ENCODE measurements at places on chromosomes 7 and 10.

DNA sequence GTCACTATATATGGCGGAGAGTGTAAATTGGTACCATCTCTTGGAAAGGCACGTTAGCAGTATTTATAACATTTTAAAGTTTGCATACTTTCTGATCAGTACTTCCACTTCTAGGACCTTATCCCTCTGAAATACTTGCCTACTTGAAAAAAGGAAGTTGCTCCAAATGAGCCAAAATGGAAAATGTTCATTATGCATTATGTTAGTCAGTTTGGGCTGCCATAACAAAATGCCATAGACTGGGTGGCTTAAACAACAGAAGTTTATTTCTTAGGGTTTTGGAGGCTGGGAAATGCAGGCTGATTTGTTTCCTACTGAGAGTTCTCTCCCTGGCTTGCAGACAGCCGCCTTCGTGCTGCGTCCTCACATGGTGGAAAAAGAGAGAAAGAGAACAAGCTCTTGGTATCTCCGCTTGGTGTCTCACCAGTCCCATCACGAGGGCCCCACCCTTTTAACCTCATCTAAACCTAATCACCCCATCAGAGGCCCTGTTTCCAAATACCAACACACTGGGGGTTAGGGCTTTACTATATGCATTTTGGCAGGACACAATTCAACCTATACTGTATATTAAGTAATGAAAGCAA lies 6.9 kb downstream of the SNX10 start:
- no peak for DNase-seq

- no peak for DNase-seq
Measured at GRCh38 chr10:49144058-49144720, 10.4 kb upstream of the FAM170B start.

DNA sequence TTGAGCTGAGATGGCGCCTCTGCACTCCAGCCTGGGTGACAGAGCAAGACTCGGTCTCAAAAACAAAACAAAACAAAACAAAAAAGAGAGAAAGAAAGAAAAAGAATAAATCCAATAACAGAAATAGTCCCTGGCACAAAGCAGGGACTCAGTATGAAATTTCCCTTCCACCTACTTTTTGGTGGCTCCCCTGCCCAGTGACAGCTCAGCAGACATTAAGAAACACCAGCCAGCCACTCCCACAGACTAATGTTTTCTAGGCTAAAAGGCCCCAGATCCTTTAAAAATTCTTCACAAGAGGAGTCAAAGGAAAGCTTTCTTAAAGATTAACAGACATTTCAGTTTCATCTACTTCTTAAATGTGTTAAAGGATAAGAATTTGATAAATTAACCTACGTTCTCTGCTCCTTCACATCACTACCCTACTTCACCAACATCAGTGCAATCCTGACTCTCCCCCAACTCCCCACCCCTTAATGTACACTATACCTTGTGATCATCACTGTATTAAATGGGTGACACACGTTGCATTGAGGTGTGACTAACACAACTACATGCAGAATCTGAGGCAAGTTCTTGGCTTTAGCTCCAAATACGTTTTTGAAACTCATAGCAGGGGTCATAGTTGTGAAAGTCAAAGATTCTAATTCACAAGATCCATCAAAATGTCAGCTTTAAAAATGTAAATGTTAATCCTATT lies 114.5 kb upstream of the CAV2 start:
- DNase-seq: no peak

DNA sequence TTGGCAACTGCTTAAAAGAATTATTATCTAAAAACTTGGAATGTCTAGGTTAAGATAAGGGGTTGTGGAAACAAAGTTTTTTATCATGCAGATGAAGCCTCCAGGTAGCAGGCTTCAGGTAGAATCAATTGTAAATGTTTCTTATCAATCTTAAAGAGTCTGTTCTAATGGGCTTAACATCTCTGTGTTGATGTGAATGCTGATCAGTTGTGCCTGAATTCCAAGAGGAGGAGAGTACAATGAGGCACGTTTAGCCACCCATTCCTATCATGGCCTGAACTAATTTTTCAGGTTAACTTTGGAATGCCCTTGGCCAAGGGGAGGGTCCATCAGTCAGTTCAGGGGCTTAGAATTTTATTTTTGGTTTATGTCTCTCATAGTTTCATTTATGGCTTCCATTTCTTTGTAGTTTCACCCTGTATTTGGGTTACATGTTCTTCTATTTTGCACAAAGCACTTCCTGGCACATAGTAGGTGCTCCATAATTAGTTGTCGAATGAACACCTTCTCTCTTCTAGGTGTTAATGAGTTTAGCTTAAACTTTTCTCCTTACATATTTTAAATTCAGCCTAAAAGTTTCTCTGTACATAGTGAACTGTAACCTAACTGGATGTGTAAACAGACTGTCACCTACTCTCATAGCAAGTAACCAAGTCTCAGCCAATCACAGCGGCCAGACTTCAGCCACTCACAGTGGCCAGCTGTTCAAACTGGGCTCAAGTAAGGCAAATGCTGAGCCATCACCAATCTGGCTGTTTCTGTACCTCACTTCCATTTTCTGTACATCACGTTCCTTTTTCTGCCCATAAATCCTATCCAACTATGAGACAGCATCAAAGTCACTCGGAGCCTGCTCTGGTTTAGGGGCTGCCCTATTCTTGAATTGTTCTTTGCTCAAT lies 34.7 kb downstream of the ALOX5 start:
- DNase-seq: no peak

DNA sequence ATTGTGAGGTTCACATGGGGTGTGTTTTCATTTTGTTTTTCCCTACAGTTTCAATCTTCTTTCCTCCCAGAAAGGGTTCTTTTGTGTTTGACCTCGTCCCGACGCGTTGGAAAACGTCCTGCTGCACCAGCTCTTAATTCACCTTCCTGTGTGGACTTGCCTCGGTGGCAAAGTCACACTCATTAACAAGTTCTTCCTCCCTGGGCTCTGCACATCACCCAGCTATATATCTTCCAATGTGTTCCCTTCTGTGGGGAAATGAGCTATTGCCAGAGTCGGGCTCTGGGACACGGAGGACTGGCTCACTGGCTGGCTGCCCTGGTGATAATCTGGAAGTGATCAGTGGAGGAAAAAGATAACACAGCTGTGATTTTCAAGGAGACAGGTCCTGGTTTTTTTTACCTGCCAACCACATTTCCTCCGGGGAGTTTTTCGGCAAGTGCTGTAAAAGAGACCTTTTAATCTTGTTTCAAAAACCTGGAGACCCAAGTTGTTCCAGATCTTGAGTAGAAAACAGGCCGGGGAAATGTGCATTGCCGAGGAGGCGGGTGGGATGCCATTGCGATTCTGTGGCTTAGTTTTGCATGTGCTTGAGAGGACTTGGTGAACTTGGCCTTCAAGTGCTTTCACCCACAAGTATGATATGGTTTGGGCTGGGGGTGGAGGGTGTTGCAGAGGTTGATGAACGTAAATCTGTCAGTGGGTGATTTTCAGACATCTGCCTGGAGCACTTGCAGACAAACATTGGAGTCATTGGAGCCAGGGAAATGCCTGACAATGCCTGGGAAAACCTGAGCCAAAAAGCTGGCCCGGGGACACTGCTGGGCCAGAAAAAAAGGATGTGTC lies 96.5 kb upstream of the CREB5 start:
- no peak for DNase-seq

DNA sequence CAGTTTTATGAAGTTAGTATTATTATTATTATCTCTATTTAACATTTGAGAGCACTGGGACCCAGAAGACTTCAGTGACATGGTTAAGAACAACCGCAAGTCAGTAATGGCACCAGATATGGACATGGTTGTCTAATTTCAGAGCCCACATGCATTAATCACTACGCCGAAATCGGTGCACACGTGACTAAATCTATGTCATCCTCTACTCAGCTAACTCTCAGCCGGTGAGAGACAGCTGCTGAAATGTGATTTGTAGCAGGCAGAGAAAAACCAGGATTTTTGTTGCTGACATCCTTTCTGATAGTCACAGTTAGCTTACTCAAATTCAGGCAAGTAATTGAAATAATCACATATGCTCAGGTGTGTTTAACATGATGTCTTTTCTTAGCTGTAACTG lies 127.7 kb downstream of the SPAG6 start:
- DNase-seq: no peak
